ENCODE measurements at places on chromosomes 3 and 15.

DNA sequence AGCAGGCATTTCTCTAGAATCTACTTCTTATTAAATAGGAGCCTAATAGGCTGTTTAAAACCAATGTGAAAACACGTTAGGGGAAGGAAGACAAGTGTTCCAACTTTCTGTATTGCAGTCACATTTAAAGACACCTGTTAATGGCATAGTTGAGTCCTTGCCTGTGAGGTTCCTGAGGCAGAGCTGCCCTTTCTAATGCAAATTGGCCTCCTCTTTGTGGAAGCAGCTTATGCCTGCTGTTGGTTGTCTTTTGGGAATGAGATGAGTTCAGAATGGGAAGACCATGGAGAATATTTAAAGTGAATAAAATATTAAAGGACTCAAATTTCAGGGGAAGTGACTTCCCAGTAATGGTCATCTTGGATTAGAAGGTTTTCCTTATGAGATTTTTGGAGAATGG lies 51.2 kb downstream of the NEK11 start:
- DNase-seq = no peak

GRCh38 chr3:16482770-16483531 lies 30.5 kb downstream of the RFTN1 start:
- no peak for DNase-seq

DNA sequence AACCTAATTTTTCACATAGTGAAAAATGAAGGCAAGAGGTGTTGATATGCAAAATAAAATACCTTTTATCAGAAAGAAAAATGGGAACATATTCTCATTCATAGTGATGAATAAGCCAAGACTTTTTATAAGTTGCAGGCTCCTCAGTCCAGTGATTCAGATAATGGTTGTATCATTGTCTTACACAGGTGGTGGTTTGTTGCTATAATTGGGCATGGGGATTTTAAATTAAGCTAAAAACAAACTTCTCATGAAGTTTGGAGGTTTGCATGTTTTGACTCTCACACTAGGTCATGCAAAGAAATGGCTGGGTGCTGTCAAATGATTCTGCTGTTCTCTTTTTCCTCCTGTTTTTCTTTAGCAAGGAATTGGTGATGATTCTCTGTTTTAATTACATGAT lies 60.8 kb upstream of the SKIL start:
- DNase-seq = no peak

- peak; percentile 79 for DNase-seq
Measured at GRCh38 chr3:49869525-49870126, at the start of gene CAMKV. CAMKV (minus strand) TSS chr3:49869906; CDS start chr3:49862388, 7,518 bp downstream.

- DNase-seq = no peak
Measured at GRCh38 chr15:88389120-88389519, 78.1 kb downstream of the MRPL46 start.

DNA sequence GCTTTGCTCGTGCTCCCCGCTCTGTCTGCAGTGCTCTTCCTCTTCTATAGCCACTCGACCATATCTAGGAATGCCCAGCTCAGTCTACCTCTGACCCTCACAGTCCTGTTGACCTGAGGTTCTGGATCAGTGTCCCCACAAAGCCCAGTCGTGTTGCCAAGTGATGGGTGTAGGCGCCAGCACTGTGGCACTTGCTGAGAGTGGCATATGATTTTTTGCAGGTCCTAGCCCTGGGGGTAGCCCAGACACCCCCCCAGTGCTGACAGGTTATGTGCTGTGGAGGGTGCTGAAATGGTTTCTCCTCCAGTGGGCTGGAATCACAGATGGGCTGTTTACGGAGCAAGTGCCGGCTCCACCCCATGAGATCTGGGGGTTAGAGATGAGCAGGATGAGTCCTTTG lies 32.5 kb downstream of the ACAD9 start:
- DNase-seq = no peak

- DNase-seq = no peak
Measured at GRCh38 chr15:59792359-59792758, 103.2 kb upstream of the BNIP2 start.

GRCh38 chr3:14563946-14564539 lies 23.9 kb upstream of the GRIP2 start:
- peak; percentile 44 for DNase-seq

DNA sequence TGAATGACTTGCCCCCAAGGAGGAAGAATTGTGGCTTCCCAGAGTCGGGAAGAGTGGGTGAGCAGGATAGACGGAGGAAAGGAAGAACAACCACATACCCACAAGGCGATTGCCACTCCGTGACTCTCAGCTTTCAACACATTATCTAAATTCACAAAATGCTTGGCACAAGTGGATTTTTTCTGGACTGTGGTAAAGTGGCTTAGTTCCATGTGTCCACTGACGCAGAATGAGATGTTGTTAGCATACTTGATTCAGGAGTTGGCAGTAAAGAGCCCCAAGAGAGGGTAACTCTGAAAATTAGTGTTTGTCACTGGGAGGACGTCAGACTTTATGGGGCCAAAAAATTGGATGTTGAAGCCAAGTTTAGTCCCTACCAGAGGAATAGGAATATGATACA lies 198.8 kb upstream of the CTNNB1 start:
- DNase-seq = peak; percentile 36

DNA sequence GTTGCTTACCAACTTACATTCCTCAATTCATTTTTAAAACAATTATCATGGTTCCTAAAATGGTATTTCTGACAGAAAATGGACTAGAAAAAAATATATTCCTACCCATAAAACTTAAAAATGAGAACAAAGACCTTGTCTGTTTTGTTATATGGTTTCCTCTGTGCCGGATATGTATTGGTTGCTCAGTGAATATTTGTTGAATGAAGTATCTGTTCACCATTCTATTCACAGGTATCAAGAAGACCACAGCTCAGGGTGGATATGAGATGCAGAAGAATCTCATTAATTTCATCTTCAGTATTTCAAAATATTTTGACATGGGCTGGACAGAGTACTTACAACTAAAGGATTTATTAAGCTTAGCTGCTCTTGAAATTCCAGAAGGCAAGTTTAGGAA lies 58.1 kb downstream of the TUSC7 start:
- no peak for DNase-seq

- no peak for DNase-seq
Measured at GRCh38 chr15:99480016-99480810, 85.6 kb upstream of the MEF2A start.

GRCh38 chr3:11273891-11274291 lies 1.7 kb downstream of the ATG7 start:
- no peak for DNase-seq

GRCh38 chr15:52337198-52337853 lies 41.7 kb upstream of the MYO5C start:
- no peak for DNase-seq

- no peak for DNase-seq
Measured at GRCh38 chr3:98445949-98446406, 17.0 kb upstream of the OR5K1 start.

DNA sequence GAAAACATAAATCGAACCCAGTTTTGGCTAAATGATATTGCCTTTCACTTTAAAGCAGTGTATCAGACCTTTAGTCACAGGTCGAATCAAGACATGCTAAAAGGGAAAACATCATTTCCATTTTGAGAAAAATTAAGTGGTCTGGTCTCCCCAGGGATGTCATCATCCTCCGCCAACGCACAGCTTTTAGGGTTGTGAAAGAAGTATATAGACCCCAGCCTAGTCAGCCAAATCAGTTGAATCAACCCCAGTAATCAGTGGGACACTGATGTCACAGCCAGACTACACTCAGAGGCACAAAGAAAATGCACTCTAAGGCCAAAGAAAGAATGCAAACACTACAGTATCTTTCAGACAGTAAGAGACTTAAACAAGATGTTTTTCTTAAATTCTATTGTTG lies 187.4 kb downstream of the ZIC4 start:
- peak; percentile 15 for DNase-seq

DNA sequence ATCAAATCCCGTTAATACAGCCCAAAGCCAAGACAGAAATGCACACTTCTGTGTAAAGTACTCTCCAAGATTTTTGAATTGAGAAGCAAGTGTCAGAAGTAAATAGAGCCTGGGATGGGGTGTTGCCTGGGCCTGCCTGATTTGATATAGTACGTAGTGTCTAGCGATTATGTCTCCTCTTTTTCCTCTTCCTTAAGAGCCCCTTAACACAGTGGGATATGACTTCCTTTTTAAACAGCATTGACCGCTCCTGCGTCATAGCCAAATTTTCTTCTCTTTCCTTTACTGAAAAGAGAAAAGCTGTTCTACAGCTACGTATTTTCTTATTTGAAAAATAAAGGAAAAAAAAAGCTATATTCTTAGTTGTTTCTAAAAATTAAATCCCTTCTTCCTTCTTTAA lies 97.7 kb downstream of the PLCL2 start:
- no peak for DNase-seq

DNA sequence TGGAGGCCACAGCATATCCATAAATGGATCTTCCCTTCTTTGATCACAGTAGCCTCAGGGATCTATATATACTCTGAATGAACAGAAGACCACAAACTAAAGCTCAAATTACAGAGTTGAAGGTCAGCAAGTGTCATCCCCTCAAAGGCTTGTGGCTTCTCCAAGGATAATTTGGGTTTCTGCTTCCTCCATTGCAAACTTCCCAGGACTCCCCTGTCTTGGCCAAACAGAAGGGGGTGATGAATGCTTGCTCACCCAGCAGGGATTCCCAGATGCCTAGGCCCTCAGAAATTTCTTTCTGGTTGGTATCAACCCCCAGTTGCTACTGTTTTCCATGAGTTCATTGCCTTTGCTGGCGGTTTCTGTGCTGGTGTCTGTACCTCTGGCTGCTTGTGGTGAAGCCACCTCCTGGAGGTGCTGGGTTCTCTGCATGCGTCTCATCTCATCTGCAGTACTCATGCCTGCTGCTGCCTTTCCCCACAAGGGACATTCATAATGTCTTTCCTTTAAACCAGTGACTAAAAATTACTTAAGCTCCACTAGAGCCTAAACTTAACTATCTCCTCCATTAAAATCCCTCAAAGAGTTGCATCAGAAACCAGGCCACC lies 17.7 kb downstream of the ENTPD3 start:
- no peak for DNase-seq

- DNase-seq = no peak
Measured at GRCh38 chr3:140395134-140396075, 282.5 kb upstream of the TRIM42 start.

DNA sequence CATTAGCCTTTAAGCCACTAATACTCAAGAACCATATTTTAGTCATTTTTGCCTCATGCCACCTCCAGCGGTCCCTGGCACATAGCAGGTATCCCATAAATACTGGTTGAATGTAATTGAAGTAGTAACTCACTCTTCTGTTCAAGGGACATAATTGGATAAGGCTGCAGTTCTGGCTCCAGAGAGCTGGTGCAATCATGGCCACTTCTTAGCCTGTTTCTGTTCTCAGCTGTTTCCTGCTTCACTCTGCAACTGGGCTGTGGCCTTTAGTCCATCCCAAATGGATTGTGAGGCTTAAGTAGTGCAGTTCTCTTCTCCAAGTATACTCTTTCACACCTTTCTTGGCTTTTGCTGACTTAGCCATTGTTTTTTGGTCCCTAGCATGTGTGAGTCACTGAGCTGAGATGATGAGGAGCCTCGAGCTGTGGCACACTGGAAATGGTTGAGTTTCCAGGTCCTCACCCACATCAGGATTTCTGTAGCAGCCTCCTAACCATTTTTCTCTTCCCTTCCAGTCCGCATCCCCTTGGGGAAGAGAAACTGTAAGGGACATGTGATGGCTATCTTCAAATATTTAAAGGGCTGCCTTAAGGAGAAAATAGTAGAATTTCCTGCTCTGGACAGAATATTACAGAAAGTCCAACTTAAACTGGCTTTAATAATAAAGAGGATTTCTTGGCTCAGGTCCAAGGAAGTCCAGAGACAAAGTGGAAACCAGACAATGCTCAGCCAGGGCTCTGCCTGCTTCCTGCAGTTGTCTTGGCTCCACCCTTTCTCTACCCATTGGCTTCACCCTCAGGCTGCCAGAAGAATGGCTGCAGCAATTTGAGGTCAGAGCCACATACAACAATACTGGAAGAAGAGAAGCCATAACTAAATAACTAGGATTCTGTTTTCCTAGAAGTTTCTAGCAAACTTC lies 305.4 kb upstream of the ROPN1 start:
- DNase-seq = no peak

GRCh38 chr3:53774414-53774813 lies 71.8 kb downstream of the CHDH start:
- no peak for DNase-seq

- no peak for DNase-seq
Measured at GRCh38 chr3:196995646-196996355, 27.2 kb upstream of the PIGZ start.

- no peak for DNase-seq
Measured at GRCh38 chr15:68227643-68228142, 1.8 kb downstream of the CLN6 start.

DNA sequence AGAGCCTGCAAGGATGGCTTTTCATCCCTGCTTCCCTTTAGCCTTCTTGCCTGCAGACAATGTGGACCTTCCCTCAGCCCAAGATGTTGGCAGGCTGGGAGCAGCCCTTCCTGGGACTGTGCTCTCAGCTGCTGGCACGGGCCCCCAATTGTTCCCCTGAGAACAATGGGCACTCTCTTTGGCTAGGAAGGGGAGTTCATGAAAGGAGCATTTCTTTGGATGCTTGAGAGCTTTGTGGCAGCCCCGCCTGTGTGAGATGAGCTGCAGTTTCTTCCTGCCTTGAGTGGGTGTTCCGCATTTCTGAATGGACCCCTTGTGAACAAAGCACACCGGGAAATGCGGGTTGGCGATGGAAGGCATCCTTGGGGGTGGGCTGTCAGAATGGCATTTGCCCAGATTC lies 35.0 kb upstream of the BSN start:
- peak; percentile 35 for DNase-seq

DNA sequence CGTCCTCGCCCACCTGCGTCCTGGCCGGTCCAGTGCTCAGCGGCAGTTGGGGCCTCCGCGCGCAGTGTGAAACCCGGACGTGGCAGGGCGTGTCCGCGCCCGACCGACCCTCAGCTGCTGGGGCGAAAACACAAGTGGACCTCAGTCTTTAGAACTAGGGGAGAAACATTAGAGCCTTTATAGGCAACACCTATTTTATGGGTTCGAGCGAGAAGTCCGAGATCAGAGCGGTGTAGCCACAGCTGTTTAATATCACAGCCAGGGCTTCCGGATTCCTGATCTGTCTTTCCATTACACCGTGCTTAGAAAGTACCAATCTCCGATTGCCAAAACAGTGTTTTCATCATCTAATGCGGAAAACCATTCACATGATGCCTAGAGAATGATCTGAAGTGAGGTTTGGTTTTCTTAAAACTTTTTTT lies 506 bp downstream of the RAD51 start:
- no peak for DNase-seq

DNA sequence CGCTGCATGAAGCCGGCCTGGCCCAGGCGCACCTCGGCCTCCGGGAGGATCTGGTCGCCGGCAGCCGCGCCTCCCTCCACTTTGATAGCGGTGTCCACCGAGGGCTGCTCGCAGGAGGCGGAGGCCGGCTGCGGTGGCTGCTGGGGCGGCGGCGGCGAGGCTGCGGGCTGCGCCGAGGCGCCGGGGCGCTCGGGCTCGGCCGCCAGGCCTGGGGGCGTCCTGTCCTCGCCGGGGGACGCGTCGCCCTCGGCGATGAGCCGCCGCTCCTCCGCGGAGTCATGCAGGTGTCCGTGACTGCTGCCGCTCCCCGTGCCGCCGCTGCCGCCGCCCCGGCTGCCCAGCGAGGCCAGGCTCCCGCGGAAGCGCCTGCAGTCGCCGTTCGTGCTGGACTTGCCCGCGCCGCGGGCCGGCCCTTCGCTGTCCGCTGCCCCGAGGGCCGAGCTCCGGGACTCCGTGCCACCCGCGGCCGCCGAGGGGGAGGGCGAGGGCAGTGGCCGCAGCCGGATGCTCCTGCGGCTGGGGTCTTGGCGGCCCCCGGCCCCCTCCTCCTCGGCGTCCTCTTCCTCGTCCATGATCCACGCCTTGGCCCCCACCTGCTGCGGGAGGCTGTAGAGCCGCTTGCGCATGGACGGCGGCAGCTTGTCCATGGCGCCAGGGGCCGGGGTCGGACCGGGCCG lies 996 bp downstream of the HCN4 start:
- DNase-seq = peak; percentile 18

- DNase-seq = no peak
Measured at GRCh38 chr15:63050731-63051155, 8.2 kb downstream of the TPM1 start.

All from brain (organoid and tissue), 16 donors.